Activated T-helper 1 cell treated with anti-CD3 and anti-CD28 coated beads, Interleukin-12 subunit alpha, Interleukin-12 subunit beta, Interleukin-2, Interleukin-4 antibody, amounts not matched to agents 30 ng/mL and 10 ng/mL and 1 ng/mL, durations not matched to agents 14 hours and 24 hours and 36 hours (primary cell): ENCODE measurements at places on chromosomes 6 and 20. TPM values are rescaled to one million over a fixed set of nuclear protein-coding genes. Genes with fewer than 3 reads are reported as not detected.

The MBOAT1 gene
- total RNA-seq = 12.2 and 13.5 TPM in 2 replicates

The SLC22A23 gene
- total RNA-seq = 0.05 and 0.39 TPM in 2 replicates

The CAGE1 gene
- total RNA-seq = 0.13 and 0.20 TPM in 2 replicates

- no peak for DNase-seq
These were observed 118.1 kb downstream of the EYA4 start for GRCh38 chr6:133359256-133359655.

- no peak for DNase-seq
These were observed at the start of gene TUBB2B for GRCh38 chr6:3227363-3228045. Gene TUBB2B, minus strand, starts transcription at chr6:3227653. Its CDS starts 110 bp downstream, at chr6:3227543.

DNA sequence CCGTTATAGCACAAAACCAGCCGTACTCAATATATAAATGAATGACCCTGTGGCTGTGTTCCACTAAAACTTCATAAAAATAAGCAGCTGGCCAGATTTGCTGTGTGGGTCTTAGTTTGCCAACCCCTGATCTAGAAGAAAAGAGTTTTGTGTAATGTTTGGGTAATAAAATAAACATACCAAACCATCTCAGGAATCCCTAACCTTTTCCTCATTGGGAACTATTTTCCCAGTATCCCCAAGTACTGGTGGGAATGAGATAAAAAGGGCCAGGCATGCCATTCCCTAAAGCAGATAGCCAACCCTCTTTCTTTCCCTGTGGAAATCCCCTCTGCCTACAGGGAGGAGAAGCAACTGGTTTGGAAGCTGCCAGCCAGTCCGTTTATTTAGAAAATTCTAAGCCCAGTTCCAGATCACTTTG, 169.1 kb upstream of the AKAP12 start:
- DNase-seq = no peak

GRCh38 chr6:90370493-90370959, 73.9 kb upstream of the BACH2 start:
- no peak for DNase-seq

DNA sequence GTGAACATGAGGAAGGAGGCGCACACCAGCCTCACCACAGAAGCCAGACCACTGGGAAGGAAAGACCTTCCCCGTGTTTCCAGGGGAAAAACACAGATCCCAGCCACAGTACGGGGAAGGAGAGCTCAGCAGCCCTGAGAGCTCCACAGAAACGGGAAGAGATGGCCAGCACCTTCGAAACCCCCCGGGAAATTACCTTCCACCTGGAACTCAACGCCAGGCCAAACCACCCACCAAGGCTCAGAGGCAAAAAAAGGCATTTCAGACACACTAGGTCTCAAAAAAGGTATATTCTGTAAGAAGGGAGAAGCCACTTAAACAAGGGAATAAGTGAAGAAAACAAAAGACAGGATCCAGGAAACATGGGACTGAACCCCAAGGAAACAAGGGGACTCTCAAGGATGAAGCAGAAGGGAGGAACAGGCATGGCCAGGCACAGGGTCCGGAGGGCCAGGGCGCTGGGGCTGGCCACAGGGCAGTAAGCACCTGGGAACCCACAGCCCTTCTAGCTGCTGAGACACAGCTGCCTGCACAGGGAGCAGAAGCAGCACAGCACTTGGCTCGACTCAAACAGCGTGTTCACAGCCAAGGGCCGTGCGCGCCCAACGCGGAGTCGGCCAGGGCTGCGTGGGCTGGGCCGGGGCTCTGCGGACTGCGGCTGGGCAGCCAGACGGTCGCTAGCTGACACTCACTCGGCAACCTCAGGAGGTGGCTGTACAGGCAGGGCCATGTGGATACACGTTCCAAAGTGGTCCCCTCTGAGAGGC, 44.6 kb downstream of the TAF4 start:
- DNase-seq = no peak

DNA sequence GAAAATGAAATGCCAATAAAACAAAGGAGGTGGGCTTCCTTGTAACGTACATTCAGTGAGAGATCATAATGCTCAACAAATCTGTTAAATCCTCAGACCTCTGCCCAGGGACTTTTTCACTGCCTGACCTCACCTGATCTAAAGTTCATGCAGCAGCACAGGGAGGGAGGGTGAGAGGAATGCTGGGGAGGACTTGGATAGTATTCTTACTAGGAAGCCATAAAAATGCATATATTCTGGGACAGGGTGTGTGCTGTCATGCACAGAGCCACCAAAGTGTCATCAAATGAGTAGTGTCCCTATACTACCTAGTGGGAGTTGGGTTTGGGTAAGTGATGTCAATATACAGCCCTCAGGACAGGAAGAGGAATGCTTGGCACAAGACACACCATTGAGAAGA, 32.6 kb downstream of the CLIC5 start:
- DNase-seq = no peak

GRCh38 chr20:51800060-51800871, 2.1 kb downstream of the SALL4 start:
- DNase-seq = peak; percentile 38

- peak; percentile 16 for DNase-seq
These were observed 8.0 kb upstream of the BCAS1 start for GRCh38 chr20:54078296-54078984.
